ENCODE measurements at places on chromosomes 7 and 10.

DNA sequence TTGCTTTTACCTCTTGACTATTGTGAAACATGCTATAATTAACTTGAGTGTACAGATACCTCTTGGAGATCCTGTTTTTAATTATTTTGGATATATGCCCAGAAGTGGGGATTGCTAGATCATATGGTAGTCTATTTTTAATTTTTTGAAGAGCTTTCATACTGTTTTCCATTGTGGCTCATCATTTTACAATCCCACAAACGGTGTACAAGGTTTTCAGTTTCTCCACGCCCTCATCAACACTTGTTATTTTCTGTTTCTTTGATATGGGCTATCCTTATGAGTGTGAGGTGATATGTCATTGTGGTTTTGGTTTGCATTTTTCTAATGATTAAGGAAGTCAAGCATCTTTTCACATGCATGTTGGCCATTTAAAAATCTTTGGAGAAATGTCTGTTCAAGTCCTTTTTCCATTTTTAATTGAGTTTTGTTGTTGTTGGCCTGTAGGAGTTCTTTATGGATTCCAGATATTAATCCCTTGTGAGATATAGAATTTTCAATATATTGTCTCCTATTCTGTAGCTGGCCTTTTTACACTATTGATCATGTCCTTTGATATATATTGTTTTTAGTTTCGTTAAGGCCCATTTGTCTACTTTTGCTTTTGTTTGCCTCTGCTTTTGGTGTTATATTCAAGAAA, 7.5 kb downstream of the AGK start:
- no peak for DNase-seq

GRCh38 chr10:98446151-98446660, 529 bp downstream of the HPS1 start:
- peak; percentile 17 for DNase-seq

- DNase-seq = no peak
Observed at GRCh38 chr10:68870061-68870460, 31.1 kb upstream of the DDX50 start.

GRCh38 chr7:41679566-41679965, 23.3 kb downstream of the INHBA start:
- no peak for DNase-seq

- no peak for DNase-seq
Observed at GRCh38 chr10:125620401-125620800, 62.6 kb downstream of the TEX36 start.

DNA sequence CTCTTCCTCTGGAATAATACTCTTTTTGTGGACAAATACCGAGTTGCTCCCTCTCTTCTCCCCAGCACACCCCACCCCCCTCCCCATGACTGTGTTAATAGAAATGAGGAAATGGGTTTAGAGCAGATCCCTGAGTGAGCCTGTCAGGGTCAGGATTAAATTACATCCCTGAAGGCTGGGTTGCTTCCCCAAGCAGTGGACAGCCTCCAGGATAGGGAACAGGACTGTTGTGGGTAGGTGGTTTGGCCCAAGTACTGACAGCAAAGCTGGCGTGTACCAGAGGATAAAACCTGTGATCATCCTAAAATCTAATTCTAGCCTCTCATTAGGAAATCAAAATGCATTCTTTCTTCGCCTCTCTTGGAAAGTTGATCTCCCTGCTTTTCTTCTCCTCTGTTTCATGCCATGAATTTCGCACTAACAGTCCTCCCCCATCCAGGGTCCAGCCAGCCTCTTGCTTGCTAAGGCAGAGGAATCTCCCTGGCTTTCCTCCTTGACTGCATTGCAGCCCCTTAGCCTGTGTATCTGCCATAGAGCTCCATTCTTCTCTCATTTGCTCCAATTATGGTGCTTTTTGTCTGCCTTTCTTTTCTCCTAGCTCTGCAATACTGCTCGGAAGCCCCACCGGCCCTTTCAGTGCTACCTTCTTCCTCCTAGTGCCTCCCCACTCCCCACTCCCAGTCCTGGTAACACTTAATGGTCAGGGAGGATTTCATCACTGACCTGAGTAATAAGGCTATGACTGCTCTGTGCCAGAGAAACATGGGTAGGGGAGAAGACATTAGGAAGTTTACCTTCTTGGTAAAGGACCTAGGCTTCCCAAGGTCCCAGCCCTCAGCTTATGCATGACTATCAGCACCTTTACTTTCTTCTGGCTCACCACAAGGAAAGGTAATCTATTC, 8.4 kb downstream of the LRRC4 start:
- no peak for DNase-seq

DNA sequence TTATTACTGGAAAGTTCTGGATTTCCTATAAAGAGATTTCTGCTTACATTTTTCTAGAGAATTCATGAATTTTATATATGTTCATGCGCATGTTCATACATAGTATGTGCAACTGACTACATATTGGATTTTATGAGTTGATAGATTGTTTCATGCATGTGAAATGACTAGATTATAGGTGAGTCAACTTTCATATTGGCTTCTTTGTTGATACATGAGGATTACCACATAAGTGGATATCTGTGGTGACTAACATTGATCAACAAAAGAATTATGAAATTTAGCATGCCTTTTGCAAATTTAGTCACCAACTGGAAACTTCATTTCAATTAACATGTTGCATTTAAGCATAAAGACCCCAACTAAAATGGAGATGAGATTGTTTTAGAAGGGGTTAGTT, 99.0 kb downstream of the GNAT3 start:
- no peak for DNase-seq

GRCh38 chr7:46611508-46611907, 690.4 kb upstream of the IGFBP3 start:
- DNase-seq = no peak

- DNase-seq = no peak
Observed at GRCh38 chr10:70137135-70137534, 4.5 kb upstream of the AIFM2 start.

DNA sequence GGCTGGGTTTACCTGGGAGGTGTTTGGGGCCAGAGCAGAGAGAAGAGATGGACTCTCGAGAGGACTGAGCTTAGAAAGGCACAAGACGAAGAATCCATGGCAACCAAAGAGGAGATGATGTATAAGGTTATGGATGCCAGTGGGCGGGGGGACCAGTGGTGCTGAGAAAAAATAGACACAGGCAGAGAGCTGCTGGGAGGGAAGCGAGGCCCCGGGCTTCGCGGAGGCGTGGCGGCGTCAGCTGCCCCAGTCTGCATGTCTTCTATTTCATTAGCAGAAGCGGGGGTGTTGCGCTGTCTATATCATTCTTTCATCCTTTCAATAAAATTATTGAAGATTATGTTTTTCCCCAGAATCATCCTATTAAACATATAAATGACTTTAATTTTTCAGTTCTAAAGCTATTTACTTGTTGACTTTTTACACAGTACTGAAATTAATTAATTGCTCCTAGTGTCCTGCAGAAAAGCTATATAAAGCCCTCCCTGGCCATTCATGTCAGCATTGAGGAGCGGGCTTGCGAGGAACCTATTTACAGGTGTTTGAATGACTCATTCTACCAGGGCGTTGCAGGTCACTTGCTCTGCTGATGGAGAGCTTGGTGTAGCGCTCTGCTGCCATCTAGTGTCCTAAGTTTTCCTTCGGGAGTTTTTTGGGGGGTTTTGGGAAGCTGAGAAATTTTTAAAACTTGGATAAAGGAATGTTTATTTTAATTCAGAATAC, 42.9 kb upstream of the BHLHA15 start:
- DNase-seq = peak; percentile 46

DNA sequence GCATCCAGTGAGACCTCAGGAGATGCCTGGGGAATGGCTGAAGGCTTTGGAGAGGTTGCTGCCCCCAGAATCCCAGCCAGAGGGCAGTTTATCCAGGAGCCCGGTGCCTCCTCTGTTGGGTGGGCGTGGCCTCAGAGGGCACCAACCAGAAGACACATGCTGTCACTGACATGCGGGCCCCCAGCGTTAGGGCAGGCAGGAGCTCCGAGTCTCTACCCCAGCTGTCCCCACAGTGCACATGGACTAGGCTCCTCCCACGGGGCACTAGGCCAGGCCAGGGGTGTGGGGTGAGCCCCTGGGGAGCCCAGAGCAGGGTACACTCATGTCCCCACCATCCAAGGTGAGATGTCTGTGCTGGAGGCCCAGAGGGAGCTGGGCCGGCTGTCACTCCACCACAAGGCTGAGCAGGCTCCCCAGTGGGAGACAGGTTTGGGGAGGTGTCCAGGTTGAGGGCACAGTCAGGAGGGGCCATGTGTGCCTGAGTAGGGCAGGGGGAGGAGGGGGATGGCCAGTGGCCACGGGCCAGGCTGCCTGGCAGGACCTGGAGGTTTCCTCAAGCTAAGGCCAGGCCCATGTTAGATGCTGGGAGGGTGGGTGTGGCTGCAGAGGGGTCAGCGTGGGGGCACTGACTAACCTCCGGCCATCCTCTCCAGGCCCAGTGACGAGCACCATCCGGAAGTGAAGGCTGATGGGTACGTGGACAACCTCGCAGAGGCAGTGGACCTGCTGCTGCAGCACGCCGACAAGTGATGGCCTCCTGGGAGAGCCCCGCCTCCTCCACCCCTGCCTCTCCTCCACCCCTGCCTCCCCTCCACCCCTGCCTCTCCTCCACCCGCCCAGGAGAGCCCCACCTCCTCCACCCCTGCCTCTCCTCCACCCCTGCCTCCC, 131.3 kb downstream of the FAM53B start:
- no peak for DNase-seq

DNA sequence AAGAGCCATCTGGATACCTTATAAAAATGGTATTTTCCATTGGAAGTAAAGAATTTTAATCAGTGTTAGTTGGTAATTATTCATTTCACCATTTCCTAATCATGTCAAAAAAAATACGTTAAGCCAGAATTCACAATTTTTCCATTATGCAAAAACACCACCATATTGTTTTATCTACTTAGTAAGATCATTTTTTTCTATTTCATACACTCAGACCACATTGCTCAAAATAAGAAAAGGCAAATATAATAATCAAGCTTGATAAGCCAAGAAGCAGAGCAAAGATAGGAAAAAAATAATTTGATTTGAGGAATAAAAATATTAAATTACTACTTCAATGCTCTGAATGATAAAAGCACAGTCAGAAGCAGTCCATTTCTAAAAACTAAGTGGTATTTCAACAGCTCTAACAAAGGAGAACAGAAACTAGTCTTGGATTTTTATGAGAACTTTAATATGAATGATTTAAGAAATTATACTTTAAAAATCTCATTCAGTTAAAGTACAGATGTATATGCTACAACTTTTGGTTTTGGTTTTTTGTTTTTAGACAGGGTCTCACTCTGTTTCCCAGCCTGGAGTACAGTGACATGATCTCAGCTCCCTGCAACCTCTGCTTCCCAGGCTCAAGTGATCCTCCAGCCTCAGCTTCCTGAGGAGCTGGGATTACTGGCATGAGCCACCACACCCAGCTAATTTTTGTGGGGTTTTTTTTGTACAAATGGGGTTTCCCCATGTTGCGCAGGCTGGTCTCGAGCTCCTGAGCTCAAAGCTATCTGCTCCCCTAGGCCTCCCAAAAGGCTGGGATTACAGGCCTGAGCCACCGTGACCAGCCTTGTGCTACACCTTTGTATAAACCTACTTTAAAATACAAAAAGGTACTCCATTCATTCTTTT, 46.6 kb downstream of the LRRN3 start:
- no peak for DNase-seq

DNA sequence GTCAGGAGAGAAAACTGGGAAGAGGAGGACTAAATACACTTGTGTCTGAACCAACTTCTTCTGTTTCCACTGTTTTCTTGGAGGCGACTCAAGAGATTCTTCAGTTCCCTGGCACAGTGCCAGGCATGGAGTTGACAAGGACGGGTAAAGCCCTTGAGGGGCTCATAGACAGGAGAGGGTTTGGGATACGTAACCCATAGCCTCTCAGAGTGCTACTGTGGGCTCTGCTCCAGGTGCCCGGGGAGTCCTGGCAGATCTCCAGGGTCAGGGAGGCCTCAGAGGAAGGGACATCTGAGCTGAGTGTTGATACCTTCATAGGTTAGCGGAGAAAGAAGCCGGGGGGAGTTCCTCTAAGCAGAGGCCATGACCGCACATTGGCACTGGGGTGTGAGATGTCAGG, 42.0 kb downstream of the GALNT17 start:
- no peak for DNase-seq

DNA sequence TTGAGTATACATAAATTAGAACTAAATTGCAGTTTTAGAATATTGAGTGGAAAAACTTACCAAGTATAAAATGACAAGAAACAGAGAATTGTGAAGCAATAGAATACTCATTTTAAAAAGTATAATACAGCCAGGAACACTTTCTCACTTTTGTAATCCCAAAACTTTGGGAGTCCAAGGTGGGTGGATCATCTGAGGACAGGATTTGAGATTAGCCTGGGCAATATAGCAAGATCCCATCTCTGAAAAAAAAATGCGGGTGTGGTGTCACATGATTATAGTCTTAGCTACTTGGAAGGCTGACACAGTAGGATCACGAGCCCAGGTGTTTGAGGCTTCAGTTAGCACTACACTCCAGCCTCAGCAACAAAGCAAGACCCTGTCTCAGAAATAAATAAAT, 440.9 kb upstream of the POT1 start:
- no peak for DNase-seq

GRCh38 chr10:97843281-97843671, 6.4 kb upstream of the GOLGA7B start:
- DNase-seq = no peak

All from NCI-H526 (cell line).